ENCODE measurements at places on chromosomes 11 and 22. TPM values are rescaled to one million over a fixed set of nuclear protein-coding genes. Genes with fewer than 3 reads are reported as not detected.
A peak's percentile ranks its signal among the peaks of the same experiment; 100 is the strongest.

The GDPD5 gene
- 5.6 TPM for total RNA-seq

DNA sequence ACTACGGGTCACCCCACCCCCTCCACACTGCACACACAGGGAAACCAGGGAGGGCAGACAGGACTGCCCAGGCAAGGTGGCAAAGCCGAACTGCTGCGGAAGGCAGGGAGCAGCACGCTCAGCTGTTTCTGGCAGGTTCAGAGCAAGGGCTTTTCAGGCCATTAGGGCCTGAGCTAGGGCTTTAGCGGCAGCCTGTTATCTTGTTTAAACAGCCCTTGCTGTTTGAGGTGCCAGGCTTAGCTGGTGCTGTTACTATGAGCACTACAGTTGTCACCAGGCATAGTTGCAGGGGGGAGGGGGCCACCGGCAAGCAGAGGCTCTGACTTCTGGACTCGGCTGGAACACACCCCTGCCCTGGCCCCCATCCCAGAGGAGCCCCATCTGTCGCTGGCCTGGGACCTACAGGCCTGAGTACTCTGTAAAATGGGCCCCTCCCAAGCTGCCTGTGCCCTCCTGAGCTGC is 34.9 kb downstream of the RSPH14 start:
- no peaks in the 10 kb centered on the region for H3K27me3 ChIP-seq
- no peaks in the 10 kb centered on the region for H3K4me1 ChIP-seq
- no peak overlapping the region for H3K27ac ChIP-seq
- no peak overlapping the region for H3K4me3 ChIP-seq

DNA sequence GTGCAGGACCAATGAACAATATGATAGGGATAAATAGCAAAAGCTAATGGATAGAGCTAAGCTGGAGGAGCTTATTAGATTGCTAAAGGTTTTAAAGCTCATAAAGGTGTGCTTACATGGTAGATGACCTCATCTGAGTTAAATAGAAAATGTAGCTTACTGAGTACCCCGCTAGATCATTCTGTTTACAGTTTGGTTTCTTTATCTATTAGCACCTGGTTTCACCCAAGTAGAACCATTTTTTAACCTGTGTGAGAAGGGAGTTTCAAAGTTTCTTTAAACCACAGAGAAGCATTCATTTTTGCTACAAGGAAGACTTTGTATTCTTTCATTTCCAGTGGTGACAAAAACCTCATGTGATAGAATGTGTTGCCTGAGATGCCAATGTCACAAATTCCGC is 1778.0 kb downstream of the LRRC4C start:
- no peak for DNase-seq
- no peak overlapping the region for H3K4me3 ChIP-seq
- H3K36me3 ChIP-seq: no peaks in the 10 kb centered on the region
- H3K27ac ChIP-seq: no peak overlapping the region

DNA sequence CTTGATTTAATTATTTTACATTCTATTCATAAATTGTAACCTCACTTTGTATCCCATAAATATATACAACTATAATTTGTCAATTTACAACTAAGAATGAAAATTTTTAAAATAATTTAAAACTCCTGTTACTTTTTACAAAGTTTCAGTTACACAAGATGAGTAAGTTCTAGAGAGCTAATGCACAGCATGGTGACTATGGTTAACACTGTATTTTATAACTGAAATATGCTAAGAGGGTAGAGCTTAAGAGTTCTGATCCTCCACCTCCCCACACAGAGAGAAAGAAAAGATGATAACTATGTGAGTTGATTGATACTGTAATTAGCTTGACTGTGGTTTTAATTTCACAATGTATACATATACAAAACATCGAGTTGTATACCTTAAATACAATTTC is 412.5 kb upstream of the DDI1 start:
- DNase-seq: no peak
- no peak overlapping the region for H3K4me3 ChIP-seq
- no peaks in the 10 kb centered on the region for H3K4me1 ChIP-seq
- H3K36me3 ChIP-seq: no peaks in the 10 kb centered on the region
- H3K27ac ChIP-seq: no peak overlapping the region

DNA sequence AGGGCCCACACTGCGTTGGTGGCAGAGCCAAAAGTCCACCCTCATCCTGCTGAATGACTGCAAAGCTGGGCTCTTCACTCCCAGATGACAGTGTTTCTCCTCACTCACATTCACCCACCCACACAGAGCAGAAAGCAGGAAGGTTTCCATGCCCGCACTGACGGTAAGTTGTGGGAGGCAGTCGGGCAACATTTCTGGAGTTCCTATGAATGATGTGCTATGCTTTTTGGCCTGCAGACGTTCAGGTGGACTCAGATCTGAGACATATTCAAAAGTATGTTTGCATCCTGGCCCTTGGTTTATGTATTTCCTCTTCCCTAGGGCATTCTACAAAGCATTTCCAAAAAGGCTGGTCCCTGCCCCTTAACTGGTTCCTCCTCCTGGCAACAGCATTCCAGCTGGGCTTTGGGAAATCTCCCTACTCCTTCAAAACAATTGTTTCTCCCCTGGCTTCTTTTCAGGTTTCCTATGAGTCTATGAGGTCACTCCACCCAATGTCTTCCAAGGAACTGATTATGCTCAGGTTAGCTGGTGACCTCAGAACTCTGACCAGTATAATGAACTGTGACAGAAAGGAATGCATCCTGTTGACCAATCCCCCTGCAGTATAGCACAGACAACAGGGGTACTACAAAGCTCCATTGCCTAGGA is 36.4 kb downstream of the PACSIN2 start:
- H3K36me3 ChIP-seq: no peaks in the 10 kb centered on the region
- peak overlapping the region; percentile 72 for H3K27ac ChIP-seq
- peaks cover 58% of the 10 kb centered on the region for H3K4me1 ChIP-seq
- no peak overlapping the region for H3K4me3 ChIP-seq

DNA sequence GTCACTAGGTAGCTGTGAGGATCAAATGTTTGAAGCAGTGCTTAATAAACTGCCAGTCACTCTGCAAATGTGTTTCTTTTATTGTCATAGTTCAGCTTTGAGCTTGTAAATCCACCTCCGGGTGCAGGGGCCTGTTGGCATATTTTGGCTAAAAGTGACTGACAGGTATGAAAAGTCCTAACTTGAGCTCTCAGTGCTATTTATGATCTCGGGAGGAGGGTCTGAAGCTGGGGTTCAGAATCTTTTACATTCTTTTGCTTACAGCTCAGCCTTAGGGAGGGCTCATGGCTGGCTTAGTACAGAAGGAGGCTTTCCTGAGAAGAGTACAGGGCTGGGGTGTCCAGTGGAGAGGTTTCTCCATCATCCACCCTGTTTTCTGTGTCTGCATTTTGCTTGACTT is 1.5 kb downstream of the ASPHD2 start:
- no peaks in the 10 kb centered on the region for H3K4me1 ChIP-seq
- no peak overlapping the region for H3K27ac ChIP-seq
- no peaks in the 10 kb centered on the region for H3K36me3 ChIP-seq
- DNase-seq: no peak
- no peaks in the 10 kb centered on the region for H3K27me3 ChIP-seq

Data from thyroid gland (tissue), 4 donors.